ENCODE measurements at places on chromosomes 4 and X. TPM values are rescaled to one million over a fixed set of nuclear protein-coding genes. Genes with fewer than 3 reads are reported as not detected.
A peak's percentile ranks its signal among the peaks of the same experiment; 100 is the strongest.

Gene ZCCHC4
- total RNA-seq = 7.4 TPM

Gene PDGFRA
- total RNA-seq = 20.5 TPM

Gene ETDB
- total RNA-seq = not detected

Gene MAGEA10
- total RNA-seq = not detected

Gene SPARCL1
- total RNA-seq = 18.4 TPM

Gene PWWP3B
- total RNA-seq = 0.27 TPM

Gene GPRIN3
- total RNA-seq = 22.5 TPM

Gene SPINK2
- total RNA-seq = 0.96 TPM

Gene C4orf54
- total RNA-seq = not detected

Gene ALAS2
- total RNA-seq = 0.74 TPM

Gene PASD1
- total RNA-seq = not detected

GRCh38 chr4:153782581-153782980 is 6.3 kb downstream of the SFRP2 start:
- no peak for DNase-seq
- H3K36me3 ChIP-seq = no peaks in the 10 kb centered on the region
- no peaks in the 10 kb centered on the region for H3K4me1 ChIP-seq
- H3K27ac ChIP-seq = no peak overlapping the region
- peaks cover 10% of the 10 kb centered on the region for H3K27me3 ChIP-seq

- H3K4me3 ChIP-seq = no peak overlapping the region
- no peaks in the 10 kb centered on the region for H3K4me1 ChIP-seq
- H3K27me3 ChIP-seq = no peaks in the 10 kb centered on the region
Observed at GRCh38 chr4:5816101-5816500, 76.8 kb downstream of the CRMP1 start.

GRCh38 chrX:11754958-11755645 is 2.9 kb upstream of the MSL3 start:
- H3K27ac ChIP-seq = no peak overlapping the region
- H3K27me3 ChIP-seq = no peaks in the 10 kb centered on the region
- no peaks in the 10 kb centered on the region for H3K4me1 ChIP-seq

DNA sequence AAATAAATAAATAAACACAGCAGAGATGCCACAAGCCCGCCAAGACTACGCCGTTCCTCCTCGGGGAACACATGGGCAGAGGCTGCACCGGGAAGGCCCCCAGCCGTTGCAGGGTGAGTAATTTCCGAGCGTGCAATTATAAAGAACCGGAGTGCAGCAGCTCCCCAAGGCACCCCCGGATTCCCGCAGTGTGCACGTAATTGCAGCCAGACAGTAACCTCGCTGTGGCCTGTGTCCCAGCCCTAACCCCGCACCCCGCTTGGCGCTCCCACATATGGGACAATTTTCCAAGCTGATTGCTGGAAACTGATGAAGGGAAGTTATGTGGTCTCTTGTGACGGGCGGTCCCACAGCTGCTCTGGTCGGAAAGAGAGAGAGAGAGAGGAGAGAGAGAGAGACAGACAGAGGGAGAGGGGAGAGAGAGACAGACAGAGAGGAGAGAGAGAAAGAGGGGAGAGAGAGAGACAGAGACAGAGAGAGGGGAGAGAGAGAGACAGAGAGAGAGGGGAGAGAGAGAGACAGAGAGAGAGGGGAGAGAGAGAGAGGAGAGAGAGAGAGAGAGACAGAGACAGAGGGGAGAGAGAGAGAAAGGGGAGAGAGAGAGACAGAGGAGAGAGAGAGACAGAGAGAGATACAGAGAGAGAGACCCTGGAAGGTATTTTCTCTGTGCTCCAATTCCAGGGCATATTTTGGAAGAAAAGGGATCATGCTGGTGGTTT is 275.4 kb downstream of the SHOX start:
- H3K4me3 ChIP-seq = no peak overlapping the region
- no peaks in the 10 kb centered on the region for H3K4me1 ChIP-seq
- no peaks in the 10 kb centered on the region for H3K36me3 ChIP-seq
- H3K27ac ChIP-seq = no peak overlapping the region
- no peak for DNase-seq

- H3K27me3 ChIP-seq = no peaks in the 10 kb centered on the region
- H3K4me3 ChIP-seq = no peak overlapping the region
- no peaks in the 10 kb centered on the region for H3K36me3 ChIP-seq
Observed at GRCh38 chr4:3267576-3268394, 18.8 kb downstream of the MSANTD1 start.

DNA sequence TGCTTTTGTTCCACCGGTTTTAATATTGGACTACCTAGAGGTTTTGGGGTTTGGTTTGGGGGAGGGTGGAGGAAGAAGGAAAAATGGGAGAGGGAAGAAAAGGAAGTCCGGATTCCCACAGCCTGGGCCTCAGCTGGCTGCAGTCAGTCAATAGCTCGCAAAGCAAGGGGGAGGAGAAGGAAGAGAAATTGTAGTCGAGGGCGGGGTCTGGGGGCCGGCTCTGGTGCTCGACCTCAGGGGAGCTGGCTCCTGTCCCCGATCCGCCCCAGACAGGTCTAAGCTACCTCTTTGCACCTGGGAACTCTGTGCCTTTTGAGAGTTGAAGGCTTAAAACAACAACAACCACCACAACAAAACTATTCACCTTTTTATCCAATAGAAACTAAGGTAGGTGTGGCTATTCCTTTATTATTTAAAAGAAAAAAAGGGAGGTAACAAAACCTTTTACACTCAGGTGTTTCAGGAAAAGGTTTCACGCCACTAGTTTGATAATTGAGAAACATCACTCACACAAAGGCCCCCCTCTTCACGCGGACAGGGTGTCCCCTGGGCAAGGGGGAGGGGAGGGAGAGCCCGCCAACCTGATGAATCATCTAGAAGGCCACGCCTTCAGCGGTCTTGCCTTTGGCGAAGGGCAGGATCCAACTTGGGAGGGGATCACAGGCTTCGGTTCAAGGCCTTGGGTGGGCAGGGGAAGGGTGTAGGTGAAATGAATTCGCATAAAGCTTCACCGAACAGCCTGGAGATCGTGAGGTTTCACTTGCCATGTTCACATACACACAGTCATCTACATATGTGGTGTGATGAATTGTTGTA is 1.6 kb upstream of the LNX1 start:
- H3K27ac ChIP-seq = peak overlapping the region; percentile 77
- no peaks in the 10 kb centered on the region for H3K36me3 ChIP-seq
- peak overlapping the region; percentile 19 for H3K4me3 ChIP-seq
- no peaks in the 10 kb centered on the region for H3K4me1 ChIP-seq
- DNase-seq = peak; percentile 81
- no peaks in the 10 kb centered on the region for H3K27me3 ChIP-seq

- no peak overlapping the region for H3K4me3 ChIP-seq
- H3K27me3 ChIP-seq = no peaks in the 10 kb centered on the region
- no peaks in the 10 kb centered on the region for H3K4me1 ChIP-seq
- no peak for DNase-seq
- H3K27ac ChIP-seq = no peak overlapping the region
Observed at GRCh38 chr4:53863736-53864365, 200.6 kb downstream of the CHIC2 start.

DNA sequence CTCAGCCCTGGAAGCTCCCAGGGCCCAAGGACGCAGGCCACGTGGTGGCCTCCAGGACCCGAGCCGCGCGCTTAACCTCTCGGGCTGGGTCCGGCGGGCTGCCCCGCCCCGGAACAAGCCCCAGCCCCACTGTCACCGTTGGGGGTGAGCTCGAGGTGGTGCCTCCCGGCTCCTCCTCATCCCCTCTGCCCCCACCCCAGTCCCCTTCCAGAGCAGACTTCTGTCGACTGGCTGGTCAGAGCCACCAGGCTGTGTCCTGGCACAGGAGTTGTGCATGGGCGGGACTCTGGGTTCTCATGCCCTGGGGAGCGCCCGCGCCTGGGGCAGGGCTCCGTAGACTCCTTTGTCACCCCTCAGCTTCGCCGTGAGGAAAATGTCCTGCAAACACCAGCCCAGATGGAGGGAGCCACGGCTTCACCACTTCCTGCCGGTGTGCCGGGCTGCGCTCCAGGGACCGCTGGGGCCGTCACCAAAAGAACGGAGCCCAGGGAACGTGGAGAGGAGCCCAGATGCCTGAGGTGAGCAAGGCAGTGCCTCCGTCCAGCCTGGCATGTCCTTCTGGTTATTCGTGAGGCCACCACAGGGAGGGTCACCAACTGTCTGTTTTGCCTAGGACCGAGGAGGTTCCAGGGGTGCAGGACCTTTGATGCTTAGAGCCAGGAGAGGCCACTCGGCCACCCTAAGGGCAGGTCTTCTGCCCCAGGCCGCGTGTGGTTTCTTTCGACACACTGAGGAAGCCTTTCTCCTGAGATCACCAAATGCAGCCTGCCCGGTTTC is 7.1 kb upstream of the RGS12 start:
- no peaks in the 10 kb centered on the region for H3K36me3 ChIP-seq
- H3K4me3 ChIP-seq = no peak overlapping the region
- no peak for DNase-seq
- peaks cover 14% of the 10 kb centered on the region for H3K27me3 ChIP-seq

GRCh38 chr4:73070074-73070390 is 516 bp upstream of the COX18 start:
- no peak for DNase-seq
- no peaks in the 10 kb centered on the region for H3K27me3 ChIP-seq
- peak overlapping the region; percentile 93 for H3K27ac ChIP-seq
- H3K4me3 ChIP-seq = peak overlapping the region; percentile 58
- H3K36me3 ChIP-seq = no peaks in the 10 kb centered on the region
- H3K4me1 ChIP-seq = peaks cover 7% of the 10 kb centered on the region

- no peak overlapping the region for H3K27ac ChIP-seq
- DNase-seq = no peak
- no peak overlapping the region for H3K4me3 ChIP-seq
- no peaks in the 10 kb centered on the region for H3K36me3 ChIP-seq
Observed at GRCh38 chr4:86398187-86398586, 38.3 kb upstream of the MAPK10 start.

GRCh38 chrX:115147220-115147619 is 42.0 kb upstream of the RBMXL3 start:
- H3K27me3 ChIP-seq = no peaks in the 10 kb centered on the region
- H3K4me3 ChIP-seq = no peak overlapping the region
- no peaks in the 10 kb centered on the region for H3K4me1 ChIP-seq
- no peaks in the 10 kb centered on the region for H3K36me3 ChIP-seq

GRCh38 chrX:17511556-17511955 is 136.6 kb downstream of the NHS start:
- H3K27me3 ChIP-seq = no peaks in the 10 kb centered on the region
- no peak overlapping the region for H3K27ac ChIP-seq
- H3K4me3 ChIP-seq = no peak overlapping the region
- no peaks in the 10 kb centered on the region for H3K4me1 ChIP-seq

DNA sequence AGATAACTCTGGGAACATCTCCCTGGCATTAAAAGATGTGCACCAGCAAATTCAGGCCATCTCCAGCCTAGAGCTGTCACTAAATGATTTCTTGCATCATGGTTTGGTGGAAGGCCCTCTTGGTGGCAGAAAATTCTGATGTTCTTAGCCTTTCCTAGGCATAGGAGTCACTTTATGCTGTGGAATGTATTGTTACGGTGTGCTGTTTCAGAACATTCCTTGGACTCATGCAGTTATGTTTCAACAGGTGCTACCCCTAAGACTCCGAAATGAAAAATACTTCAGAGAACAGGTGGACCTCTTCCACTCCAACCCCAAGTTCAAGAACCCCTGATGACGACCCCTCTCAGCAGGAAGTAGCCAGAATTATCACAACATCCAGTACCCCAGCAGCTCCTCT is 20.3 kb upstream of the PAPSS1 start:
- H3K27ac ChIP-seq = no peak overlapping the region
- no peaks in the 10 kb centered on the region for H3K36me3 ChIP-seq
- no peak for DNase-seq
- H3K27me3 ChIP-seq = no peaks in the 10 kb centered on the region
- no peak overlapping the region for H3K4me3 ChIP-seq

DNA sequence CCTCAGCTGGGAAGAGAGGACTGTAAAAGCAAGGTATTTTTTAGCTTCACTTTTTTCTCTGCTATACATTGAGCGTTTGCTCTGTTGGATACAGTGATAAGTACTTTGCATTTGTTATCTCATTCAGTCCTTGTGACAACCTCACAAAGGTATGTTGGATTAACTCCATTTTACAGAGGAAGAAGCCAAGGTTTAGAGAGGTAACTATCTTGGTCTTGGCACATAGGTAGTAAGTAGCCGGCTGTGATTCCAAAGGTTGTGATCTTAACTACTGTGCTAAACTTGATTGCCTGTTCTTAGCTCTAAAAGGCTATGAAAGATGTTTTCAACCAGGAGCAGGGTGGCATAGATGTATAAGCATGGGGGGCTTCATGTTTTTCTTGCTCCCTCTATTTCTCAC is 134.4 kb downstream of the POLA1 start:
- H3K4me1 ChIP-seq = no peaks in the 10 kb centered on the region
- no peak for DNase-seq
- no peaks in the 10 kb centered on the region for H3K36me3 ChIP-seq
- no peak overlapping the region for H3K27ac ChIP-seq
- H3K4me3 ChIP-seq = no peak overlapping the region
- H3K27me3 ChIP-seq = no peaks in the 10 kb centered on the region

GRCh38 chrX:69556060-69557011 is 52.2 kb downstream of the NALF2 start:
- H3K27ac ChIP-seq = no peak overlapping the region
- DNase-seq = no peak
- no peaks in the 10 kb centered on the region for H3K4me1 ChIP-seq
- H3K27me3 ChIP-seq = no peaks in the 10 kb centered on the region
- H3K4me3 ChIP-seq = no peak overlapping the region

GRCh38 chr4:92580816-92581215 is 277.1 kb downstream of the GRID2 start:
- H3K4me3 ChIP-seq = no peak overlapping the region
- H3K27ac ChIP-seq = no peak overlapping the region
- H3K4me1 ChIP-seq = no peaks in the 10 kb centered on the region
- no peaks in the 10 kb centered on the region for H3K36me3 ChIP-seq
- no peaks in the 10 kb centered on the region for H3K27me3 ChIP-seq
- no peak for DNase-seq

DNA sequence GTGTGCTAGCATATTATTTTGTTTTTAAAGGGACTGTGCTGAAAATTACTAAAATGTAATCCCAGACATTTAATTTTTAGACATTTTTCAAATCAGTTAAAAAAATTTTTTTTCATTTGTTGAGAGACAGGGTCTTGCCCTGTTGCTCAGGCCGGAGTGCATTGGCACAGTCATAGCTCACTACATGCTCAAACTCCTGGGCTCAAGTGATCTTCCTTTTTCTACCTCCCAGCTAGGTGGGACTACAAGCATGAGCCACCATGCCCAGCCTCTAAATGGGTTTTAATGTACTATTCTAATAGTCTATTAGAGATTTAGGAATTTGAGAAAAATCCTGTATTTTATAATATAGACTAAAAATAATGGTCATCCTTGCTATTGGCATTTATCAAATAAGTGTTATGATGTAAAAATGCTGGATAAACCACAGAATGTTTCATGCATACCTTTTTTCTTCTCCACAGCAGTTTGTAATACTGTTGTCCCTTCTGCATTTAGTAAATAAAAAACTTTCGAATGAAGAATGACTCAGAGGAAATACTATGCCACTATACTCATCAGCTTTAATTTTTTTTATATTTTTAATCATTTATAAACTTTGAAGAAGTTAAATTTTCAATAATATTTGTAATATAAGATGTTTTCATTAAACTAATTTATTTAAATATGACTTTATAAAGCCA is 29.9 kb downstream of the CPEB2 start:
- H3K4me3 ChIP-seq = no peak overlapping the region
- no peaks in the 10 kb centered on the region for H3K36me3 ChIP-seq
- H3K27ac ChIP-seq = no peak overlapping the region
- DNase-seq = no peak

GRCh38 chrX:153646620-153647373 is at the start of gene DUSP9:
DUSP9 (plus strand) TSS chrX:153647203; CDS start chrX:153647954, 751 bp downstream.
- DNase-seq = peak; percentile 32
- no peaks in the 10 kb centered on the region for H3K36me3 ChIP-seq

- no peaks in the 10 kb centered on the region for H3K36me3 ChIP-seq
- H3K27me3 ChIP-seq = no peaks in the 10 kb centered on the region
- DNase-seq = no peak
- H3K4me1 ChIP-seq = no peaks in the 10 kb centered on the region
- H3K27ac ChIP-seq = no peak overlapping the region
Observed at GRCh38 chrX:48489296-48489695, 13.3 kb downstream of the FTSJ1 start.
